ENCODE measurements at places on chromosomes 3 and 15.

DNA sequence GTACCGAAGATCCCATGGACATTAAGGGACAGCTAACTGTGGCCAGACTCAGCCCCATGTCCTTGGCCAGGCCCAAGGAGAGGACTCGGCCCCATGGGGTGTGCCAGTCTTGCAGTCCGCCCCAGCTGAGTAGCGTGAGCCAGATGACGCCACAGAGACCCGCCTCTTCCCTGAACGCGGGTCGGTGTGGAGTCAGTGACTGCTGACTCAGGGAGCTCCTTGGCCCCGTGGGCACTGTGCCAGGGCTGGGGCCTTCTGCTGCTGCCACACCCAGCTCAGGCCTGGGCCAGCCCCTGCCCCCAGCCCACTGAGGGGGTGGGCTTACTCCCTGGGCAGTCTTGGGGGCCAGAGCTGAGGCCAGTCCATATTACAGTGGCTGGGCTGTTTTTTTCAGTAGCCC, 52.8 kb downstream of the PLXNA1 start:
- no peak for DNase-seq

DNA sequence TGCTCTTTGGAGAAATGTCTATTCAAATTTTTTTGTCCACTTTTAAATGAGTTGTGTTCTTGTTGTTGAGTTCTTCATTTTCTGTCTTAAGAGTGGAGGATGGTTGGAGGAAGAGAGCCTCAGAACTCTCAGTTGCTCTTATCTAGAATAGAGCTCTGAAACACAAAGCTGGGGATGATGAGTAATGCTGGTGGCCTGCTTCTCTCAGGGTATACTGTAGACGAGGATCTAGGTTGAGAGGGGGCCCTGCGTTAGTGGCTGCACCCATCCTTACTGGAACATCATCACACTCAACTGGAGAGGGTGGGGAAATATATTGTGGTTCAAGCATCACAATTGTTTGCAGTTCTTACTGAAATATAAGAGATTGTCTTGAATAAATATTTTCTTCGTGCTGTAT, 1.8 kb downstream of the SPTSSB start:
- no peak for DNase-seq

- DNase-seq = no peak
Measured at GRCh38 chr3:72997421-72997961, 880 bp downstream of the PPP4R2 start.

GRCh38 chr3:114974387-114974786, 172.7 kb downstream of the ZBTB20 start:
- DNase-seq = no peak

- DNase-seq = no peak
Measured at GRCh38 chr15:34262362-34262761, 37.5 kb downstream of the EMC4 start.

DNA sequence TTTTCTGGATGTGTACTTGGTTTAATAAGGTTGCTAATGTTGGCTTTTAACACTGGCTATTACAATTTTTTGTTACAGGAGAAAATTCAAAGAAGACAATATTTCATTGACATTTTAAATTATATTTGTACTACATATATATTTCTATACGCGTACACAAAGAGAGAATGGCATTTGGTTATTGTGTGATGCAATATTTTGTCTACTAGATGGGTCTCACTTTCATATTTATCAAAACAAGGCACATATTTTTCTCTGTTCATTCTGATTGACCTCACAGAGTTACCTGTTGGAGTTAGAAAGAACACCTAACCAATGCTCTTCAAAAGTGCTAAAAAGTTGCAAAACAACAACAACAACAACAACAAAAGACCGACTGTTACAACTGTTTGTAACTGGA, 50.2 kb upstream of the VGLL3 start:
- DNase-seq = no peak

All from CMK (cell line).